ENCODE measurements at places on chromosomes 11 and 22.

DNA sequence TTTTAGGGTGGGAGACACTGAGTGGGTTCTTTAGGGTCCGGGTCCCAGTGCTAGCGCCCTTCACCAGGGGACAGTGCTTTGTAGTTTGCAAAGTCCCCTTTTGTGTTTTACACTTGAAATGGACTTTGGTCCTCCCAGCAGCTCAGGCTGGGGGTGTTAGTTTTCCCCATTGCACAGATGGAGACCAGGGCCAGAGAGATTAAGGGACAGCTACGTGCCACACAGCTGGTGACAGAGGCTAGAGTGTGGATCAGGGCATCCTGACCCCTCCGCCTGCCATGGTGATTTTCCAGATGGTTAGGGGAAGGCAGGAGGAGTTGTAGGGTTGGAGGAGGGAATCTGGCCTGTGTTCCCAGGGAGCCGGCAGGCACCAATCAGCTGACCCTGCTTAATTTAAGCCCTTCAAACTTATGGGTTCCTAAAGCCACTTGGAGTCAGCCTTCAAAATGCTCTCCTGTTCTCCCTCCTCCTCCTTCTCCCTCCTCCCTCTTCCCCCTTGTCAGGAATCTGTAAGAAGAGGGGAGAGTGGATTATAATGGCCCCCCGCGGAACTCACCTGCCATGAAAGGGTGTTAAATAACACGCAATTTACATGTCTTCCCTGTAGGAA is 22.5 kb upstream of the MPPED1 start:
- DNase-seq = no peak

DNA sequence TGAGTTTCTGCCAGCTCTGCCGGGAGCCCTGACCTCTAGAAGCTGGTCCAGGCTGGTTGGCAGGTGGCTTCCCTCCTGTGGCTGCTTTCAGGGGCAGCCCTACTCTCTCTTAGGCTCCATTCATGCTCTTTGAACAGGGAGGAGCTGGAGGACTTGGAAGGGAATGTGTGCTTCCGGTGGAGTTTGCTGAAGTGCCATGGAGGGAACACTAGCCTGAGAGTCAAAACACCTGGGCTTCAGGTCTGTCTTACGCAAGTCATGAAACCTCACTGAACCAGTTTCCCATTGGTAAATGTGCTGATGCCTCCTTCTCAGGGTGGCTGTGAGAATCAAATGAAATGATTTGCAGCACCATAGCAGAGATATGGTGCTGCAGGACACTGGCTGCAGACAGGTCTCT is 224.5 kb downstream of the KIRREL3 start:
- no peak for DNase-seq

DNA sequence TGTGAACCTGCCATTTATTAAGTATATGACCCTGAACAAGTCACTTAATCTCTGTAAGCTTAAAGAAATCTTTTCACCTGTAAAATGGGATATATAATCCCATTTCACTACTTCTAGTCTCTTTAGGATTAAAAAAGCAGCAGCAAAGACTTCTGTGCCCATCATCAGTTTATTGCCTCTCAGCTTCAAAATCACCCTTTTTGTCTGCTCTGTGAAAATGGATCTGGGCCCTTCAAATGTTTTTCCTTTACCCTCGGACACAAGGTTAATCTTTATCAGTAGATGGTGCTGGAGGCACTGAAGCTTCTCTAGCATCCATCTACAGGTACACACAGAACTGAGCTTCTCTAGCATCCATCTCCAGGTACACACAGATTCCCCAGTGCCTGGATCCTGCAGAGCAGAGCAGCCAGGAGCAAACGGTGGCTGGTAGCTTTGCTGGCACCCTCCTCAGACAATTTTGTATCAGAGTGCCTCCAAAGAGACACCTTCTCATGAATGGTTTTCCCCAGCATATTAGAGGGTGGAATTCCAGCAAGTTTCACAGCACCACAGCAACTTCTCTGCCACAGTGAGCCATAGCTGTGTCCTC is 56.8 kb downstream of the CADM1 start:
- no peak for DNase-seq

- DNase-seq = no peak
These were observed 26.2 kb downstream of the SUSD2 start for GRCh38 chr22:24207264-24208011.

Data from activated naive CD4-positive, alpha-beta T cell treated with anti-CD3 and anti-CD28 coated beads, Interleukin-2, amount 50 U/mL, for 72 hours (primary cell).